ENCODE measurements at places on chromosomes 12 and 14. TPM values are rescaled to one million over a fixed set of nuclear protein-coding genes. Genes with fewer than 3 reads are reported as not detected.

DNA sequence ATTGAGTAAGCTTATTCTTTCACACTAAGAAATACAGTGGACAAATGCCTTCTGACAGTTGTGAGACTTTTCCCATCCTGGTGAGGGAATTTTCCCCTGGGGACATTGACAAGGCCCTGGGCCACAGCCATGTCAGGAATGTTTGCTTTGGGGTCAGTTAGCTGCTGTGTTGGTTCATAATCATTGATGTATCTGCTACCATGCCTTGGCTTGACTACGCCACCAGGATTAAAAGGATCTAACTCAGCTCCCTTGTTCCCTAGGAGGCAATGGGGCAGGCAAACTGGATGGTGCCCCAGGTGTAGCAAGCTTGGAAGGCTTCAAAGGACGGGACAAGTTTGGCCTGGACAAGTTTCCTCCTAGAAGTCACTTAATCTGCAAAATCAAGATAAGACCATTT, 3.1 kb upstream of the CCDC88C start:
- no peak for DNase-seq

DNA sequence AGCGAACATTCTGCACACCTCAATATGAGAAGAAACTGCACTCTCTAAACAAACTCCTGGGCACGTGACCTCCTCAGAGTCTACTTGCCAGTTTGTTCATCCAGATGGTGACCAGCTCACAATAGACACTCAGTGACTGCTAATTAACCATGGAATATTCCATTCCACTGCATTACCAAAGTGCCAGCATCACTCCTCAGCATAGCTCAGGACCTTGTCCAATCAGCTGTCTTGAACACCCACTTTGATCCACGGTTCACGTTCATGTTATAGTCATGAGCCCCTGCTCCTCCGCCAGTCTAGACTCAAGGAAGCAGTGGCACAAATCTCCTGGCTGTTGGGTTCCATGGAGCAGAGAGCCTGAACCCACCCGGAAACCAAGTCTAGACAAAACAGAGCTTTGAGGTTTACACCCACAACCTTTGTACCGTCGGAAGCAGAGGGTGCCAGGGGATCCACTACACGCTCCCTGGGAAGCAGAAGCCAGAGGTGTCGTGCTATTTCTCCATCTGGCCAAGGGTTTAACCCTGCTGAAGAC, 285.3 kb downstream of the ZFP36L1 start:
- no peak for DNase-seq

DNA sequence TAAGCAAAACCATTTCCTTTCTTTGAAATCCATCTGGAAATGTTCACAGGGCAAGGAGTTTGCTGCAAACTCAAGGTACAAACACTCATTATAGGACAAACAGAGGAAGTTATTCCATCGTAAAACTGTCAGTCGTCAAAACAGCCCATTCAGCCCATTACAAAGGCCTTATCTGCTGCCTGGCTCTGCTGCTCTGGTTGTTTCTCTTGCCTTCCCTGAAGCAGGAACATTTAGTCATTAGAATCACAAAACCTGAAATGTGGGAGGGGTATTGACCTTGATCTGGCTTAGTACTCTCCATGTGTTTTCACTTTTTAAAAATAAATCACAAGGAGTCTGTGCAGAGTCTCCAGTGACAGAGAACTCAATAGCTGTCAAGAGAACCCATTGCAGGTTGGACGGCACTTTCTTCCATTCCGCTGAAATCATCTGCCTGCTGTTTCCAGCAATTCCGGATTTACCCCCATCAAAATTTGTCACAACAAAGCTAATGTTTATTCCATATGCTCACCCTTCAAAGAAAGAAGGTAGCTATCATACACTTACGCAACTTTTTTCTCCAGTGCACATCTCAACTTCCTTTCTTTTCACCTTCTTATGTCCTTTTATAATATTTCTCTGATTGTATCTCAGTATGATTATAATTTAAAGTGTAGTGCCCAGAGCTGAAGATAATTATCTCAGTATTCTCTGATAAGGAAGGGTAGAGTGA, 24.6 kb upstream of the ITPR2 start:
- DNase-seq: no peak

Gene KIF26A
- 6.0 TPM for total RNA-seq

DNA sequence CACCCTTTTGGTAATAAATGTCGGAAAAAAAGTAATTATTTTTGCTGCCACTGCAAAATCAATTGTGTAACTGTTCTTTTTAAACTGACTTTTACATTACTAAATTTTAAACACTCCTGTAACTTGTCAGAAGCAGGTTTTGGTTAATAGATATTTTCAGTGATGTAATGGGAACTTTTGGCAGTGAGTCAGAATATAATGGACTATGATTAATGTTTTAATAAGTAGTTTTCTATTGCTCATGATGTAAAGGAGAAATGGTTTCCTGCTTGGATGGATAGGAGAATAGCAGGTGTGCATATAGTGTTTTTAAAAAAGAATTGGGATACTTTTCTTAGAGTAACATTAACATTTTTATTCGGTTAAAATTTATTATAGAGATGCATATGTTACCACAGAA, 58.8 kb downstream of the TRMT5 start:
- DNase-seq: no peak

Gene FZD10
- total RNA-seq: 0.07 TPM

Gene SERPINA5
- total RNA-seq: 4.0 TPM

Gene CPM
- total RNA-seq: 6.6 TPM

Gene PAX9
- total RNA-seq: not detected

GRCh38 chr14:103155826-103156394, 32.6 kb downstream of the TNFAIP2 start:
- no peak for DNase-seq

Gene PLCZ1
- not detected for total RNA-seq

- DNase-seq: no peak
These were observed 286.6 kb upstream of the RGS6 start for GRCh38 chr14:71645656-71646055.

Measured in left ventricle myocardium superior (tissue), 1 donor.